ENCODE measurements at places on chromosomes 5 and 9. TPM values are rescaled to one million over a fixed set of nuclear protein-coding genes. Genes with fewer than 3 reads are reported as not detected.

SLC36A2 gene
- not detected for total RNA-seq

DNA sequence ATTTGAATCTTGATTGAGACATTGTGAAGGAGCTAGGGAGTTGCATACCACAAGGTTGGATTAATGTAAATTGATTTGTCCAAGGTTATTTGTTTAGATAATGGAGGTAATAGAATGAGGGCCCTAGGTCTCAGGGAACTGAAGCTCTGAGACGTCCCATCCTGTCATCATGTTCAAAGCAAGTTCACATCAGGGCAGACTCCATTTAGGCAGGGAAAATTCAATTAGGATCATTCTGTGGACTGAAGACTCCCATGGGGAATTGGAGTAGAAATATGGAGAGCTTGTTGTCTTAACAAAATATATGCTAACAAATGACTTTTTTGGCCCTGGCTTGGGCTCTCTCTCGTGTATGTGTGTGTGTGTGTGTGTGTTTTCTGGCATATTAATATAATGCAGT is 722.0 kb upstream of the ADAMTS16 start:
- no peak for DNase-seq

DNA sequence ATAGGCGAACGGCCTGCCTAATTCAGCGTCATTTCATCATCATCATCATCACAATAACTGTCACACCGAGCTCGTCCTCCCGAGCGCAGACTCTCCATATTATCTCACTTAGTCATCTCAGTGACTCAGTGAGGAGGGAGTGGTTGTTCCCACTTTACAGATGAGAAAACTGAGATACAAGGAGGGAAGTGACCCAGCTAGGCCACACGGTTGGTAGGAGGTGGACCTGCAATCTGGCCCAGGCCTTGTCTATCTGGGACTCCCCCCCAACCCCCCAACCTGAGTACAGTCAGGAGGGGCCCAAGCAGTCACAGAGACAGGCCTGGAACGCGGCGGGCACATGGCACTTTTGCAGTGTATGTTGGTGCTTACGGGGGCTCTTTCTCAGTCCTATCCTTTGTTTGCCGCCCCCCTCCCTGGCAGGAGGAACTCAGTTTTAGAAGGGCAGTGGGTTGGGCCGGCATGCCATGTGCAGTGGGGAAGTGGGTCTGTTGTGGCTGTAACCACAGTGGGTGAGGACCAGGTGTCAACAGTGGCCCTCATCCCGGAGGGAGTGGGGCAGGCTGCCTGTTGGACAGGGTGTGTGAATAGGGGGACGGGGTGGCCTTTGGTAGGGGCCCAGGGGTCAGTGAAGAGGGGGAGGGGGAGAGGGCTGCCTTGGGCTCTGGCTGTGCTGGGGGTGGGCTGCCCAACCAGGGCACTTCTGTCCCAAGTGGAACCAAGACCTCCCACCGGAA is 1.7 kb upstream of the RXRA start:
- no peak for DNase-seq

ASTN2 gene
- total RNA-seq = 2.5 TPM

DNA sequence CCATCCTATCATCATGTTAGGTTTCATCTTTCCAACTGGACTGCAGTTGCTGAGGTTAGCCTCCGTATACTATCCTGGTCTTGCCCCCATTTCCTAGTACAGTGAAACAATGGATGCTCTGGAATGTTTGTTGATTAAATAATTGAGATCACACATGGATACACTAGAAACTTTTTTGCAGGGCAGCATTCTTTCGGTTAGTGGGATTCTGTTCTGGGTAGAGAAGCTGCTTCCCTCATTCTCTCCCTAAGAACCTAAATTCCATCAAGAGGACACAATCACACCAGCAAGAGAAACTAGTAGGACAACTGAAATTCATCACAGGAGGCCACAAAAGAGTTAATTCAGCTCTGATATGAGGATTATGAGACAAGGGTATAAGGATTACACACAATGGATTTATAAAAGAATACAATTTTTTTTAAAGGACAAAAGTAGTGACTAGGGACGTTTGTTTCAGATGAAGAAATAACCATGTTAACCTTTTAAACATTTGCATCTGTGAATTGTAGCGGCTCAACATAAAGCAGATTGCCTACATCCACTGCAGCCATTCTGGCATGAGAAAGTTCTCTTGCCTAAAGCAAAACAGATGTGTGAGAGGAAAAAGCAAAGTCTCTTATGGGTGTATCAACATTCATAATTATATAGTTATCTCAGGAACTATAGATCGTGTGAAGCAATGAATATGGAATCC is 162.7 kb upstream of the LHFPL2 start:
- no peak for DNase-seq

GRCh38 chr5:17096952-17097695 is 120.3 kb upstream of the BASP1 start:
- DNase-seq = no peak
